MCF 10A (cell line): ENCODE measurements at places on chromosomes 5 and 9. TPM values are rescaled to one million over a fixed set of nuclear protein-coding genes. Genes with fewer than 3 reads are reported as not detected.

PCDHA3 gene
- not detected in 2 replicates for total RNA-seq

TLX3 gene
- not detected in 2 replicates for total RNA-seq

C9orf50 gene
- total RNA-seq, result 0.20 TPM in 1 of 2 replicates, not detected in the other

DBH gene
- total RNA-seq, result not detected in 2 replicates

SIL1 gene
- total RNA-seq, result 114 and 175 TPM in 2 replicates

ZNF366 gene
- total RNA-seq, result not detected in 2 replicates

LECT2 gene
- total RNA-seq, result not detected in 2 replicates

PCDHGA7 gene
- 0.56 and 0.86 TPM in 2 replicates for total RNA-seq

CYLC2 gene
- not detected in 2 replicates for total RNA-seq

SNCAIP gene
- total RNA-seq, result 0.12 and 0.21 TPM in 2 replicates

AFAP1L1 gene
- total RNA-seq, result 4.8 TPM in 2 replicates

DMRTA1 gene
- 0.54 and 0.77 TPM in 2 replicates for total RNA-seq

PCDHA9 gene
- 0.25 and 0.28 TPM in 2 replicates for total RNA-seq

PCDHB13 gene
- 3.5 and 4.7 TPM in 2 replicates for total RNA-seq

FBXW5 gene
- 88.8 and 100 TPM in 2 replicates for total RNA-seq

DNA sequence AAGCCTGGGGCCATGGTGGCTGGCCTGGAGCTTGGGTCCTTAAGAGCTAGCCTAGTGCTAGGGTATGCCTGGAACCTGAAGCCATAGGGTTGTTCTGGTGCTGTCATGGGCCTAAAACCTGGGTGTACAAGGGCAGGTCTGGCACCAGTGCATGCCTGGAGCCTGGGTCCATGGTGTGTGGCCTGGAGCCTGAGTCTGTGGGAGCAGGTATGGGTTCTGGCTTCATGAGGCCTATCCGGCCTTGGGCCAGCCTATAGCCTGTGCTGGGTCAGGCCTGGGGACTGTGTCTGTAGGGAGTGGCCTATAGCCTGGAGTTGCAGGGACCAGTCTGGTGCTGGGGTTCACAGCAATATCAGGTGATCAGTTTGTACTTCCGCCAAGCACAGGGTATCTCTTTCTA, 347.2 kb upstream of the MEF2C start:
- no peak for DNase-seq

- no peak for DNase-seq
Observed at GRCh38 chr5:97072696-97073095, 69.7 kb downstream of the LIX1 start.

- DNase-seq, result peak; percentile 13
Observed at GRCh38 chr5:68087866-68088265, 127.7 kb upstream of the PIK3R1 start.

- no peak for DNase-seq
Observed at GRCh38 chr9:75824816-75825568, 65.5 kb upstream of the PCSK5 start.

GRCh38 chr5:110884005-110884404, 145.2 kb downstream of the SLC25A46 start:
- peak; percentile 30 for DNase-seq

DNA sequence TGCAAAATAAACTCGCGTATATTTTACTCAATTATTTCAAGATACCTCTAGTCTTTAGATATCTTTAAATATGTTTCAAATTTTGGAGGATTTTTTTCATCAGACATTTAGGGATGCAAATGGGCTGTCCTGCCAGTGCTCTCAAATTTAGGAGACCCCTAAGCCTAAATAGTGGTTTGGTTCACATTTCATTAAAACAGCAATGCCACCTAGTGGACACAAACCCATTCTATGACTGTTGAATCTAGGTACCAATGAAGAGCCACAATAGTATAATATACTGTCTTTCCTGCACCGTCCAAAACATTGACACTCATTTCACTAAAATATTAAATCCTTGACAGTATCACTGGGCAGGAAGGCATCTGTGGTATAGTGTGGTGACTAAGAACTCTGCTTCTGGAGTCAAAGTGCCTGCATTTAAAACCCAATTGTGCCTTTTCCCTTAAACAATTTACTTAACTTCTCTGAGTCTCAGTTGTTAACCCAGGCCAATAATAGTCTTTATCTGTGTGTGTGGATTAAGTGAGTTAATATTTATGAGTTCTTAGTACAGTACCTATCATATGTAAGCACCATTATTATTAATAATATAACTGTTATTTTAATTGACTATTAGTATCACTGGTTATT, 148.0 kb downstream of the RORB start:
- DNase-seq, result peak; percentile 33

DNA sequence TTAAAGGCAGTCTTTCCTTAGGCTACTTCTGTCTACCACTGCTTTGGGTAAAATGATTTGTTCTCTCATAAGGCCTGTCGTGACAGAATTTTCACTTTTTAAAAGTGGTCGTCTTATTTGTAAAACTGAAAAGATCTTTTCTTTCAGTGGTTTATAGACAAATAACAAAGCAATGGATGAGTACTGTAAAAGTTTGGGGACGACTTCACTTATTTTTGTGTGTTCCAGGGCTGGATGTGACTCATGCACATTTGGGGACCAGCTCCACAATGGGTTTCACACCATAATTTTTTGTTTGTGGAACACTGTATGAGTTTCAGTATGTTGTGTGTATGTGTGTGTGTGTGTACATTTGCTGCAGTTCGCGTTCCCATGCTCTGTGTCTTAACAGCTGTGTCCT, 53.6 kb downstream of the ARHGAP26 start:
- DNase-seq, result no peak

GRCh38 chr5:34483442-34484033, 172.6 kb upstream of the RAI14 start:
- no peak for DNase-seq

DNA sequence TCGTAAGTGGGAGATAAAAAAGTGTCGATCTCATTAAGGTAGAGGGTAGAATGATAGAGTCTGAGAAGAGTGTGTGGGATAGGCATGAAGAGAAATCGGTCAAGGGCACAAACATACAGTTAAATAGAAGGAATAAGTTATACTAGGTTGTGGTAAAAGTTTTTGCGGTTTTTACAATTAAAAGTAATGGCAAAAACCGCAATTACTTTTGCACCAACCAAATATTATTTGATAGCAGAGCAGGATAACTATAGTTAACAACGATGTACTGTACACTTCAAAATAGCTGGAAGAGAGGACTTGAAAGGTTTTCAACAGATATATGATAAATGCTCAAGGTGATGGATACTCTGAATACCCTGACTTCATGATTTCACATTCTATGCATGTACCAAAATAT, 135.8 kb upstream of the CDH12 start:
- no peak for DNase-seq

- no peak for DNase-seq
Observed at GRCh38 chr5:172223901-172224873, 30.2 kb downstream of the EFCAB9 start.

DNA sequence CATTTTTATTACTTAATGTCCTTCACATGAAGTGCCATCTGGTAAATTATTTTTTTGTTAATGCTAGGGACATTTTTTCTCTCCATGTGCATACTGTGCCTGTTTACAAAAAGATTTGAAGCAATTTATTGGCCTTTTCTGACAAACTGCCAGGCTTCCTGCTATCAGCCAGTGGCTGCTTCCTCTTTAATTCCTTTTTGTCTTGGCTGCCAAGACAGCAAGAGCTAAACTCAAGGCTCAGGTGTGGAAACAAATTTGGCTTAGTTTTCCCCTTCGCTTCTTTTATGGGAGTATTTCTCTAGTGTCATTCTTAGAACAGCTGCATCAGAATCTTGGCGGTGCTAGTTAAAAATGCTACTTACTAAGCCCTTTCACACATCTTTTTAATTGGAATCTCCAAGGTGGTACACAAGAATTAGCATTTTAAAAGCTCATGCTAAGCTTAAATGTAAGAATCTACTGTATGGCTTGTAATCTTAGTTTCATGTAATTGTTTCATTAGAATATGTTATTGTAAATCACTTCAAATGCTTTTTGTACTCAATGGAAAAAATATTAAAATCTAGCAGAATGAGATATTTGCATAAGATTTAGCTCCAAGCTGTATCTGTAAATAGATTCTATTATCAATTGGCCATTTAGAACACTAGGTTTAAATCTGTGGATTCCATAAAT, 134.2 kb upstream of the RASGRF2 start:
- no peak for DNase-seq

DNA sequence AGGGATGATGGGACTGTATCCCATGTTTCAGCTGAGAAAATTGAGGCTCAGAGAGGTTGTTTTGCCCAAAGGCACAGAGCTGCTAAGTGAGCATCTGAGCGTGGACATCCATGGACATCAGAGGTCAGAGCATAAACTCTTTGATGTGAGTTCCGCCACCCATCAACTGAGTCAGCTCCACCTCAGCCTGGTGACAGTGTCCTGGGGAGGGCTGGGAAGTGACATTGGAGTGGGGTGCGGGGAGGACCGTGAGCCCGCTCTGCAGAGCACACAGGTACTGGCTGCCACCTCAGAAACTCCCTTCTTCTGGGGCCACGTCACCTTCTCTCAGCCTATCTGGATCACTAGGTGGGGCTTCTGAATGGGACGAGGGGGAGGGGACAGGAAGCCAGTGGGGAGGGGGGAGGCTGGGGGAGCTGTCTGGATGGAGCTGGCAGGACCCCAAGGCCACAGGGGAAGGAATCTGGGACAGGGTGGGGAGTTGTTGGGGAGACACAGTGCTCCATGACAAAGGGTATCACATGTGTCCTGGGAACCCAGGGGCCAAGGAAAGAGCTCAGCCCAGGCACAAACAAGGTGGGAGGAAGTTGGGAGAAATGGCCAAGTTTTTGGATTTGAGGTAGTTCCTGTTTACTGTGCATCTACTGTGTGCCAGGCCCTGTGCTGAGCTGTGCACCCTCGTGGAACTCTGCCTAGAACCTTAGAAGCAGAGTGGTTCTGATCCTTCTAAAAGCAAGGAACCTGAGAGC, 2.5 kb downstream of the LAMC3 start:
- DNase-seq, result no peak

- DNase-seq, result peak; percentile 24
Observed at GRCh38 chr5:13632676-13633075, 311.8 kb downstream of the DNAH5 start.

- DNase-seq, result peak; percentile 15
Observed at GRCh38 chr9:79694676-79695400, 123.1 kb downstream of the TLE4 start.

GRCh38 chr5:168110384-168110783, 181.1 kb upstream of the WWC1 start:
- DNase-seq, result no peak

GRCh38 chr5:146779211-146779869, 99.2 kb downstream of the PPP2R2B start:
- no peak for DNase-seq

GRCh38 chr9:120210274-120210673, 369.7 kb downstream of the CDK5RAP2 start:
- no peak for DNase-seq

DNA sequence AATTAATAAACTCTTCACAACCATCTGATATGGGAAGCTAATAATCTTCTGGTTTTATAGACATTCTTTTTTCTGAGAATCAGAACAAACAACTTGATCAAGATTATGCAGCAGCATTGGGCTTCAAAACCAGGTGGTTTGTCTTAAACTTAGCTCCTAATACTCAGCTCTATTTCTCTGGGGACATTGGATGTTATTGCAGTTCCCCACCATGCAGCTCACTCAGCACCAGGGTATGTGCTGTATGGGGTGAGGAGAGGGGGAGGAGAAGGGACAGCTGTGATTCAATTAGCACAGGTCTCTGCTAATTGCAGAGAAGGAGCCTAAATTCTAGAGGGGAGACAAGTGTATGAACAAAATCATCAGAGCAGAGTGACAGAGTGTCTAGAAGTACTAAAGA, 210.7 kb upstream of the TNC start:
- DNase-seq, result no peak

DNA sequence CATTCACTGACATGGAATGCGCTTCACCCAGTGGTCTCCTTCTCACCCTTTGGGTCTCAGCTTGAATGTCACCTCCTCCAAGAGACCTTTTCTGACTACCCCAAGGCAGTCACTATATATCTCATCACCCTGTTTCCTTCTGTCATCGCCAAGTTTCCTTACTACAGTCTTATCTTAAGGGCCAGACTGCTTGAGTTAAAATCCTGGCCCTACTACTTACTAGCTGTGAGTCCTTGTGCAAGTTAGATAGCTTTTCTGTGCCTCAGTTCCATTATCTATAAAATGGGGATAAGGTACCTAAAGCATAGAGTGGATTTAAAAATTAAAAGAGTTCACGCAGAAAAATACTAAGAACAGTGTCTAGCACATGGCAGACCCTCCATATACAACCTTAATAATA, 132.4 kb downstream of the GABBR2 start:
- no peak for DNase-seq

DNA sequence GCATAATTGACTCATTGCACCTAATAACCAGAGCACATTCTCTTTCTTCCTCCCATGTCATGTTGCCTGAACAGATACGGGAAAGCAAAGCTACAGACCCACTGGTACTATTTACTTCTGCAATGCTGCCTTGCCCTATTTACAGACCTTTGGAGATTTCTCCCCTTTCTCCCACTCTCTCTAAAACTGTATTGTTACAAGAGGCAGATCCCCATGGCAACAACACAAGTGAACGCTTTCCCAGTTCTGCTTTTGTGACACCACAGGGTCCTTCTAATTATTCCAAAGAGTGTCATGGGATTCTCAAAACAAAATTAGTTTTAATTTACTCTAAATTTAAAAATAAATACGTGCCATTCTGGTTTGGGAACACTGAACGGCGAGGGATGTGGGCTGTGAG, 104.7 kb downstream of the KCTD16 start:
- DNase-seq, result no peak

GRCh38 chr5:1701216-1701864, 98.3 kb downstream of the MRPL36 start:
- no peak for DNase-seq

DNA sequence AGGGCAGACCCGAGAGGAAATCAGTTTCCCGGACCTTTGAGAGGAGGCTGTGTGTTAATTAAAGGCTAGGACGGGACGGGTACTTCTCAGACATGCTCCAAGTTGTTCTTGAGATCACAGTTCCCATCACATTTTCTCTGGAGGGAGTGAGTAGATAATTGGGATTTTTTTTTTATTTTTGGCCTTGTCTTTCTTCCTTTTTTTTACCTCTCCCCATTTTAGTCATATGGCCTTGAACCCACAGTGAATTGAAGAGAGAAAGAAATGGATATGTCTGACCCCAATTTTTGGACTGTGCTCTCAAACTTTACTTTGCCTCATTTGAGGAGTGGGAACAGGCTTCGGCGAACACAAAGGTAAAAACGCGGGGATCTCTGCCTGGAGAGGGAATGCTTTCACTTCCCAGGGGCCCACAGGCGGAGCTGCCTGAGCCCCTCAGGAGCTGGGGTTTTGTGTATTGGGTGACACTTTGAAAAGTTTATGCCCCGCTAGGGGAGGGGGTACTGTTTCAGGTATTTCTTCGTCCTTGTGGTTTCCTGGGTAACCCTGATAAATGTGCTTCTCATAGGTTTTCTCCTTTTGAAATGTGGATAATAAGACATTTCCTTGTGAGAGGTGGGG, 191.8 kb downstream of the CD180 start:
- no peak for DNase-seq

- DNase-seq, result peak; percentile 68
Observed at GRCh38 chr5:130871346-130872086, 293.5 kb downstream of the HINT1 start.

DNA sequence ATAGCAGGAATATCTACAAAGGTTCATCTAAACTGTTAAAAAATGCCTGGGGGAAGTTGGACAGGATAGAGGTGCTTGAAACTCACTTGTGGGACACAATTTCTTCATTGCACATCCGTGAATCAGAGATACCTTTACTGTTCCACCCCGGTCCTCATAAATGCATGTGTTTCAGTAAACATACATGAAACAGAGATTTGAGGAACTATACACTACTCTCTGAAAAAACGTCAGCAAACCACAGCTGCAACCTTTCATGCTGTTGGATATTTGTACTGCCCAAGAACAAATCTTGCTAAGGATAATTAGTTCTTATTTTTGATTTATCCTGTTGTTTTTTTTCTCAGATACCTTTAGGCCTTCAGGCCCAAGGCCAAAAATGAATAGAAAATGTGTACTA, 337.3 kb downstream of the KDM4C start:
- DNase-seq, result no peak
